ENCODE measurements at places on chromosomes 13 and 19.

- no peak for DNase-seq
Observed at GRCh38 chr19:47819858-47820257, 1.9 kb upstream of the CRX start.

GRCh38 chr19:4007836-4008539 lies 452 bp downstream of the PIAS4 start:
- DNase-seq: peak; percentile 52

GRCh38 chr13:21075379-21076249 lies 14.2 kb upstream of the LATS2 start:
- DNase-seq: peak; percentile 65

DNA sequence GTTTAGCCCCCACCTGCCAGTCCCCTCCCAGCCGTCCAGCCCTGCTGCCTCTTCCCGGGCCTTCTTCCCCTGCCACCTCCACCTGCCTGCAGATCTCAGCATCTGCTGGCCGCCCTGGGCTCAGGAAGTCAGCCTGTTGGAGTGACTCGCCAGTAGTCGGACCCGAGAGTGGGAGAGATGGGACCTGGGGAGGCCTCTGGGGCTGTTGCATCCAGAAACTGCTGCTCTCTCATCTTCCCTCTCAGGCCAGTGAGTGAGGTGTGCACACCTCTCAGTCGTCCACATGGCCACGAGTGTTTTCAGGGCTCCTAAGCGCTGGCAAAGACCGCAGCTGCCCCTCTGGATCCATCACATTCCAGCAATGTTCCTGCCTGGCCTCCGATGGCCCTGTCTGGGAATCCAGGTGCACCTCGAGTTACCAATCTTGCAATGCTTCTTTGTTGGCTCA lies 151.8 kb upstream of the SOX1 start:
- no peak for DNase-seq

- no peak for DNase-seq
Observed at GRCh38 chr13:24276861-24277260, 32.5 kb upstream of the C1QTNF9 start.

GRCh38 chr13:108178078-108178477 lies 37.3 kb downstream of the LIG4 start:
- no peak for DNase-seq

GRCh38 chr19:5003781-5004180 lies 34.9 kb downstream of the KDM4B start:
- no peak for DNase-seq

Data from astrocyte of the hippocampus (primary cell).